ENCODE measurements at places on chromosomes 7 and 10.

DNA sequence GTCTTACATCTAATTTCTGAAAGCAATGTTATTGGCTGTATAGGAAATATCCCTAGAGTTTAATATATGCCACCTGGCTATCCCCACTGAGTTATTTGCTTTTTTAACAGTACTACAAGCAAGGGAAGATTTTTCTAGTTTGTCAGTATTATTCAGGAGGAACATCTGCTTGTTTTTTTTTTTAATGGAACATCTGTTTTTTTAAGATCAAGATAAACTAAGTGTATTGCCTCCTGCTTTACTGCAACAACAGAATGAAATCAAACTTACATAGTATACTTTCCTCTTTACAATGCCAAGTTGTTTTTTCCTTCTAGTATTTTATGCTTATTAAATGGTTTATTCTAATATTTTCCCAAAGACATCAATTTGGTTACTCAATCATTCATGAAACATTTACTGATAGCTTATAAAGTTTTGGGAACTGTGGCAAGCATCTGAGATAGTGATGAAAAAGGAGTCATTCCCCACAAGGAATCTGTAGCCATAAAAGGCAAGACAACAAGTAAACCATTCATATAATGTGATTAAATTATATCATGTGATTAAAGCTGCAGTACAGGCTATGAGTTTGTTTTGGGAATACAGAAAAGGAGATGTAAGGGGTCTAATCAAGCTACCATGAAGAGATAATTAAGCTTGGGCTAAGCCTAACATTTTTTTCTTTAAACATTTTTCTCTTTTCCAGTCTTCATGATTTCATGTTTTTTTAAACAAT is 17.4 kb downstream of the MTPN start:
- DNase-seq: no peak

DNA sequence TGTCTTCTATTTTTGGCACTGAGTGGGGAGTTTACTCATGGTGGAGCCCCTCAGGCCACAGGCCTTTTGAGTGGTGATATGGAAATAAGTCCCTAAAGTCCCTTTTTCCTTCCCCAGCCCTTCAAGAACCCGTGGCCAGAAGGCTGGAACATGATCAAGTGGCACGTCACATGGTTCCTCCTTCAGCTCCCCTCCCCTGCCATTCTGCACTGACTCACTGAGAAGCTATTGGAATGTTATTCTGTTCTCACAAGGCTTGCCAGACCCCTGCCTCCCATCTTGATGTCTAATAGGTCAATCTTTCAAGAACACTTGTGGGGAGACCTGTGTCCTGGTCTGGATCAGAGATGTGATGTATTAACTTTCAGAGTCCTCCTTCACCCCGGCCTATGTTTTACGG is 279.8 kb downstream of the SEC23IP start:
- peak; percentile 4 for DNase-seq

DNA sequence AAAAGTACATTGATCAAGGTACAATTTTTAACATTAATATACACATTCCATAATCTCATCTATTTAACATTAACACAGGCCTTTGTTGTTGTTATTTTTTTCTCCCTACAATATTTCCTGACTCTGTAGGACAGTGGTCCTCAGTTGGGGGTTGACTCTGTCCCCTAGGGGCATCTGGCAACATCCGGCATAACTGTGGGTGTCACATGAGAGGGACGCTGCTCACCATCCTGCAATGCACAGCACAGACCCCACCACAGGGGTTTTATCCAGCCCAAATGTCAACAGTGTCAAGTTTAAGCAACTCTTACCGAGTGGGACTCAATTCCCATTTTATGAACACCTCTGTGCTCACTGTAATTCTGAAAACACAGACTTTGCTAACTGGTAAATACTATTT is 8.8 kb downstream of the IDI1 start:
- DNase-seq: no peak

DNA sequence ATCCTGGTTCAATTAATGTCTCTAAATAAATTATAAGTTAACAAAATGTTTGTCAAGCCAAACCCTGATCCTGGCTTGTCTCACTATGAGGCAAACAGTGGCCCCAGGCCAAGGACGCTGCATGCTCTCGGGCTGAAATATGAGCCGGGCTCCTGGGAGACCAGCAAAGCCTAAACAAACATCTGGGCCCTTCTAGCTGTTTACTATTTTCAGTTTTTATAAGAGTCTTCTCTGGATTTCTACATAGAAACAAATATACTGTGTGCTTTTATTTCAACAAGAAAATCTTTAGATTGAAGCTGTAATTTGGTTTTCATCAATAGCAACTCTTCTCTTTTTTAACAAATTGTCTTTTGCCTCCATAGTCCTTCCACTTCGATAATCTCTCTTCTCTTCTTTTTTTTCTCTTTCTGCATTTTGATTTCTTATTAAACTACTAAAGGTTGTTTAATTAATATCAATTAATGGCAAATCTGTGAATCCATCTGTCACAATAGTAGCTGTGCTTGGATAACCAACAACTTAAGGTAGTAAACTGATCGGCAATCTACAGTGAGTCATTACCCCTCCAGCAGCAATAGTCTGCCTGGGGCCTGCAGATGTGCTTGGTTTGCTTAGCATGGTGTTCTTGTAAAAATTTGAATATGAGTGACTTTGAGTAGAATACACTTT is 83.3 kb upstream of the DNAJC1 start:
- DNase-seq: peak; percentile 87

DNA sequence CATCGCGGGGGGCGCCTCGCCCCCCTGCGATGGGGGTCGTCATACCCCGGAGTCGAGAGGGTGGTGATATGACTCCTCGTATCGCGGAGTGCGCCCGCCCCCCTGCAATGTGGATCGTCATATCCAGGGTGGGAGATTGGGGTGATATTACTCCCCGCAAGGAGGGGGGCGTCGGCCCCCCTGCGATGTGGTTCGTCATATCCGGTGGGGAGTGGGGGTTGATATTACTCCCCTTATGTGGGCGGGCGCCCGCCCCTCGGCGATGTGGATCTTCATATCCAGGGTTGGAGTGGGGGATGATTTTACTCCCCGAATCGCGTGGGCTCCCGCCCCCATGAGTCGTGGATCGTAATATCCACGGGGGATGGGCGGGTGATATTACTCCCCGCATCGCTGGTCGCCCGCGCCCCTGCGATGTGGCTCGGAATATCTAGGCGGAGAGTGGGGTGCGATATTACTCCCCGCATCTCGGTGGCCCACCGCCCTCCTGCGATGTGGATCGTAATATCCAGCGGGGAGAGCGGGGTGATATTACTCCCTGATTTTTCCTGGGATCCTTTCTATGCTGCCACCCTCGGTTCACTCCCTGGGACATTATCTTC is 36.9 kb downstream of the MEIG1 start:
- no peak for DNase-seq

- DNase-seq: no peak
Observed at GRCh38 chr10:92813979-92814378, 34.3 kb upstream of the EXOC6 start.

DNA sequence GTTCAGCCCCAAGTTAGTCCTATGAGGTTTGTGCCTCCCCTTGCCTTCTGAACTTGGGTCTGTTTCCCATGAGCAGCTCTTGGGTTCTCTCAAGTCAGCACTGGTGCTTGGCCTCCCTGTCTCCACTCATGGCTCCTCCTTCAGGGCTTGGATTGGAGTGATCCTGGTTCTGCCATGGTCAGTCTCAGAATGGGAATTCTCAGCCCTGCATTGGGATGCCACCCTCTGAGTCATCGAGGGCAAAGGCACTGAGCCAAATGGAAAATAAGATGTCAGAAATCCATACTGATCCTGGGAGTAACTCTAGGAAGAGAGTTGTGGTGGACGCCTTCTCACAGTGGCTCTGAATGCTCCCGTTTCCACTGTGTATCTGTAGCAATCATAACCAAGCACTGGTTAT is 233.4 kb upstream of the HABP2 start:
- peak; percentile 12 for DNase-seq

GRCh38 chr7:14855033-14855794 is 47.3 kb downstream of the DGKB start:
- no peak for DNase-seq

Measured in MCF 10A (cell line).